ENCODE measurements at places on chromosomes 7 and 10. TPM values are rescaled to one million over a fixed set of nuclear protein-coding genes. Genes with fewer than 3 reads are reported as not detected.

CUBN gene
- total RNA-seq = 2.2 TPM

SPDYE6 gene
- not detected for total RNA-seq

GLUD1 gene
- 171 TPM for total RNA-seq

SPDYE2B gene
- total RNA-seq = not detected

UPK3B gene
- total RNA-seq = 60.8 TPM

APBB1IP gene
- total RNA-seq = 8.5 TPM

IGFBP3 gene
- total RNA-seq = 659 TPM

ATOH7 gene
- not detected for total RNA-seq

- DNase-seq = no peak
These were observed 10.4 kb downstream of the STX1A start for GRCh38 chr7:73708961-73709549.

- DNase-seq = no peak
These were observed 63.5 kb upstream of the VKORC1L1 start for GRCh38 chr7:65809259-65809981.

DNA sequence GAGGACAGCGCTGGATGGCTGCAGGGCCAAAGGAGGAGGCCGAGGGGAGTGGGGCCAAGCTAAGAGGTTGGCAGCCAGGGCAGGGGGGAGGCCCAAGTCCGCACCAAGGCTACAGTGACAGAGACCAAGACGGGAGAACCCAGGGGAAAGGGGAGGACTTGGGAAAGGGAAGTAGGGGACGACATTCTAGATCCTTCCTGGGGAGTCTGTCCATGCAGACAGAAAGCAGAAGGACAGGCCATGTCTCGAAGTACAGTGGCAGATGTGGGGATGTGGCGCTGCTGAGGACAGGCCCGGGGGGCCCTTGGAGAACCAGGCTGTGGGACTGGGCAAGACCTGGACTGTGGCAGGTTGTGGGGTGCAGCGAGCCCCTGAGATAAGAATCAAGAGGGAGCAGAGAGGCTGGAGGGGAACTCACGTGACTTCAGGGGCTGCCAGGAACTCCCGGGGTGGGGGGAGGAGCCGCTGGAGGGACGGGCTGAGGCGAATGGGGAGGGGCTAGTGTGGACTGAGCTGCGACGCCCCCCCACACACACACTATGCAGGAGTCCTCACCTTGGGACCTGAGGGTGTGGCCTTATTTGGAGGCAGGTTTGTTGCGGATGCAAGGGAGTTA lies 68.5 kb upstream of the TNRC18 start:
- no peak for DNase-seq

GRCh38 chr7:11570922-11571550 lies 261.0 kb downstream of the THSD7A start:
- no peak for DNase-seq

DNA sequence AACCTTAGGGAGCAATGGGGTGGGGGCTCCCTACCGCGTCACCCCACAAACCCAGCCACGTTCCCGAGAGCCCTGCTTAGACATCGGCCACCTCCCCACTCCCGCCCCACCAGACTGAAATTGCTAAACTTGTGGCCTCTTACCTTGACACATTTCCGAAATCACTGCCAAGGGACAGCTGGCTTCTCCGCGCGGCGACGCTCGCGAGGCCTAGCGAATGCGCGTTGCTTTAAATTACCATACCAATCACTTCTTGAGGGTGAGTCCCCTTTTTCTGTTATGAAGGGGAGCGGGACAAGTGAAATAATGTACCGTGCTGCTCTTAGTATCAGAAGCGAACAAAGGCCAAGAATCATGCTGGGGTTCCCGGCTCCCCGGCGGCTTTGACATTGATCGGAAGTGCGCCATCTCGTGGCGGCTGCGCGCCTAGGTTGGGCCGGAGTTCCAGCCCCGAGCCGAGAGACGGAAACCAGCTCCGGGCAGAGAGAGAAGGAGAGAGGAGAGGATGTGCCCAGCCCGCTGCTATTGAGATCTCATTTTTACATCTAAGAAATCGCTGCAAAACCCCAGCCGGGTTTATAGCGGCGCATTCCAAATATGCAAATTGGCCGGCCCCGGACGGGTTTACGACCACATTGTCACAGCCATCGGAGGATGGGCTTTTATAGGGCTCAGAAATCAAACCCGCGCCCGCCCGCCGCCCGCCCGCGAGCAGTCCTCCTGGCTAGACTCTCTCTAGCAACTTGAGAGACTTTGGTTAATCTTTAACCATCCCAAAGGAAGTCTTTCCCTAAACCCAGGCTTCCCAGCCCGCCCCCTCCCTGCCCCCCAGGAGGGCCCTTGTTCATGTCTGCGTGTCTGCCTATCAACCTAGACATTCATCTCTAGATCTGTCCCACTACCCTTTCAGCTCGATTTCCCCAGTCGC lies 5.3 kb downstream of the HOXA11 start:
- peak; percentile 33 for DNase-seq

DNA sequence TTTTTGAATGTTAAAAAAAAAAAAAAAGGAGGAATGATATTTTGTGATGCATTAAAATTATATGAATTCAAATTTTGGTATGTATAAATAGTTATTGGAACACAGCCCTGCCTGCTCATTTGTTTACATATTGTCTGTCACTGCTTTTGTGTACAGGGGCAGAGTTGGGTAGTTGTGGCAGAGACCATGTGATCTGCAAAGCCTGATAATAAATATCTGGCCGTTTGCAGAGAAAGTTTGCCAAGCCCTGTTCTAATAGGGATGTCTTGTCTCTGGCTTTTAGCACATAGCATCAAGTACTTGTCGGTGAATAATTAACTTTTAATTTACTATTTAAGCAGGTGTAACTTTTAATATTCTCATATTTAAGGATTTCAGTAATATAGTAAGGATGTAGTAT lies 19.8 kb downstream of the TSPAN13 start:
- DNase-seq = no peak

DNA sequence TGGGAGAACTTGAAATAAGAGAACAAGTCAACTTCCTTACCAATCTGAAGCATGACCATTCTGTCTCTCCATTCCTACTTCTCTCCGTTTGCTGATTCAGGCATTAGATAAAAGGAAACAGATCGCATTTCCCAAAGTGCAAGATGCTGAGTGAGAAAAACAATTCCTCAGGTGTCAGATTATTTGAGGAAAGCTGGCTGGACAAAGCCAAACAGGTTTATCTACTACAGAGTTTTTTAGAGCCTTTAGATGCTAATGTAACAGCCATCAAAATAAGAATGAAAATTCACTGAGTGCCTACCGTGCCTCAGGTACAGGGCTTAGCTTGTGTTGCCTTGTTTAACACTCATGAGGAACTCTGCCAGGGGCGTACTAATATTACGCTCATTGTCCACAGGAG lies 135.9 kb upstream of the MBL2 start:
- DNase-seq = no peak

DNA sequence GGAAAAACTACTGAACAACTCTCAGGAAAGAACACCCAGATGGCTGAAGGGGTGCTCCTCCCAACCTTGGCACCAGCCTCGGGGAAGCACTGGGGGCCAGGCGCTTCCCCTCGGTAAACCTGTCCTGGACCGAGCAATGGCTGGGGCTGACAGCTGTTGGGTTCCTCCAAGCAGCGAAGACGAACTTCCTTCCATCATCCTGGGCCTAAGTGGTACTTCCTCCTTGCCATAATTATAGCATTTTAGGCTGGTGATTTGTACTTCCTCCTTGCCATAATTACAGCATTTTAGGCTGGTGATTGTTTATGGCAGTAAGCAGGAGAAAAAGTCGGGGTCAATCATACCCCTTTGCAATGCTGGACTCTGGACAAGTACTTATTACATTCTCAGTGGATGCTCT lies 69.3 kb downstream of the MYOF start:
- DNase-seq = no peak

DNA sequence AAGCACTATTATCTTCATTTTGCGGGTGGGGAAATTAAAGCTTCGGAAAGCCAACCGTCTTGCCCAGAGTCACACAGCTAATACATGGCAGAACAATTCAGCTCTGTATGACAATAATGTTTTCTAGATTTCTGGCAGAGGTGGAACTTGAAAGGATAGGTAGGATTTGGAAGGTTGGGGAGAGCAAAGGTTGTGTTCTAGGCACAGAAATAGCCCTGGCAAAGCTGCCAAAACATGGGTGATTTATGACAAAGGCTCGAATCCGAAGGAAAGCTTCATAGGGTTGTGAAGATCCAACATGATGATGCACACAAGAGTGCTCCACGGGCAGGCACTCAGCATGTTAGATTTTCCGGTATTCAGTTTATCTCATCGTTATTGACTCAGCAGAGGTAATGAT lies 19.2 kb downstream of the PDCD11 start:
- no peak for DNase-seq

DNA sequence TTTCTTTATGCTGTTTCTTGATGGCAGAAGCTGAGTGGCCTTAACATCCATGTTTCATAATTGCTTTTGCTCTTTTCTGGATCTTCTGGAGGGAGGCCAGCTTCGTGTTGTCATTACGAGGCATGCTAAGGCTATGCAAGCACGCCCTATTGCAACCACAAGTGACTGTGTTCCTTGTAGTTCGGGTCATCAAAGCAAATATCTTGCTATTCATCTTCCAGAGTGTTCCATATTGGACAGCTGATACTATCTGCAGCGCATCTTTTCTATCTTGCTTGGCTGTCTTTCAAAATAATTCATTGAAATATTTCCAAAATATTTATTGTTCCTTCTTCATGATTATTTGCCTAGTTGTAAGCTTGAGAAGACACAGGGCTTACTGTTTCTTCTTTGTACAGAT lies 5.0 kb downstream of the EPHB6 start:
- no peak for DNase-seq

- DNase-seq = no peak
These were observed 68.0 kb upstream of the CTTNBP2 start for GRCh38 chr7:117941138-117941810.

DNA sequence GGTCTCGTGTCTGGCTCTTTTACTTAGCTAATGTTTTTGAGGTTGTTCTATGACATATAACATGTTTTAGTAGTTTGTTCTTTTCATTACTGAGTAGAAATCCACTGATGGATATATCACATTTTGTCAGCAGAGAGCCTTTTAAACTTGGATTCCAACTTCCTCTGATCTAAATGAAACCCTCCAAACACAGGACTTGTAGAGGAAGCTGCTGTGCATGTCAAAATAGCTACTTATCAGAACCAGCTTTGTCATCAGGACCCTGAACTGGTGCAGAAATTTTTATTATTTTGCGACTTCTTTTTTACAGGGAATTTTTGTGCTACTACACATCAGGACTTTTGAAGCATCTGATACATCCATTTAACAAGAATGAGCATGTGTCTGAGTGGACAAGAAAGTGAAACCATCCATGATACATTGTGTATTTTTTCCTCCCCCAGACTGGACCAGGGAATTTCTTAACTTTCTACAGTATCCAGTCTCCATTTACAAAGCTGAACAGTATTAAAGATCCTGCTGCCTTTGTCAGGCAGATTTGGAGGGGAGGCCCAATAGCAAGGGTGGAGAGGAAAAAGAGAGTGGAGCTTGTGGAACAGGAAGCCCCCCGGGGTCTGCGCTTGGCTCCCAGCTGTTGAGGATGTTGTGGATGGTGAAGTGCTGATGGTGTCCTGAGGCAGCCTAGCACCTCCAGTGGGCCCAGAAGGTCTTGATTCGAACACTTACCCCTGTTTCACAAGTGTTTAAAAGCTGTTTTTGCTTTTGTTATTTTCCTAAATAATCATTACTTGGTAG lies 29.3 kb upstream of the MTPAP start:
- DNase-seq = no peak

DNA sequence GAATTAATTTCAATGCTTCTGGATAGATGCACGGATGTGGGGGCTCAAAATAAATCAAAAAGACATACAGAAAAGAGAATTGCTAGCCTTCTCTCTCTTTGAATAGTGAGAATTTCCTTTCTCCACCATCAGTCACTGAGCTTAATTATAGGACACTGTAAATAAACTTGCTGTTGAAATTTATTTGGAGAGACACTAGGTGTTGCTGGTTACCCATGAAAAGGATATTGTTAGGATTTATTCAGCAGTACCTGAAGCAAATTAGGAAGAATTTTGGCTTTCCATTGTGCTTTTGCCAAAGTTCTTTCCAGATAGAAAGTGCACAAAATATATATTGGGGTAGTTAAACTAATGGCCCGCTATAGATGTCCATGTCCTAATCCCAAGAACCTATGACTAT lies 27.6 kb downstream of the GCC1 start:
- DNase-seq = no peak

DNA sequence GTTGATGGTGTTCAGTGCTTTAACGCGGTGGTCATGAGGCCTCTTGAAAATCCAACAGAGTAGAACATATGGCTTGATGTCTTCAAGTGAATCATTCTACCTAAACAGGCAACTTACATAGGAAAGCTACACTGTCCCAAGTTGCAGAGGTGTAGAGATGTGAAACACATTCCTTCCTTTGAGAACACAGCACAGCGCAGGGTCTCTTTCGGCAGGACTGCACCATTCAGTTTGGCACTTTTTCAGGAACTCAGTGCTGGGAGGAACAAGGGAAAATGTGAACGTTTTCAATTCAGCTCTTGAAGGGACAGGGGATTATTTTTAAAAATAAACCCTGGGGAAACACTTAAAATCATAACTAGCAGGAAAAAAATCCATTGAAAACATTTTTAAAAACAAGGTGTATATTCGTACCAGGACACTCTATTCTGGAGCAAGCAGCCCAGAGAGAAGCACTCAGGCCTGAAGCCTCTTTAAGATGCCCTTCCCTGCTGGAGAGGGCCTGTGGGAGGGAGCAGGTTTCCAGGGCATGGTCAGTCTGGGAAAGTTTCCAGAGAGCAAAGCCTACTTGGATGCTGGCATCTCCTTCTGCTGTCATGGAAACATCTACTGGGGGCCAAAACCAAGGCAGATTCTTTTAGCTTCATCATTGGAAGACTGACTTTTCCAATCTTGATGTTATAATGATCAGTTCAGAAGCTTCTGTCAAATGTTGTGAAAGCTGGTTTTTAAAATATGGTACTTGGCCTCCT lies 60.4 kb upstream of the NPVF start:
- no peak for DNase-seq

GRCh38 chr10:15718694-15719048 lies 1.1 kb downstream of the ITGA8 start:
- DNase-seq = no peak

DNA sequence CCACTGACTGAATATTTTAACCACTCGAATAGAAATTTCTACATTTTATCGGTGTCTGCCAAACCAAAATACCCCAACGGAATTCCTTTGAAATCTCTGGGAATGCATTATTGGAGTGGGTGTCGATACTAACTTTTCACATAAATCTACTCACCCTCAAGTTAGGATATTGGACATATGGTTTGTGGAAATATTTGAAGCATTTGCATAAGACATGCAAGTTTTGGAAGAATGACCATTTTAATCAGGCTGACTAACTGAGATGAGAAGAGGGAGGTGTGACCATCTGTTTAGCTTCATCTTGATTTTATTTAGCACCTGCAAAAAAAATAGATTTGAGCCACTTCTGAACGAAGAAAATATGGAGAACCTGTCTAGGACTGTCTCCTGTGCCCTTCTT lies 61.2 kb downstream of the KLF6 start:
- no peak for DNase-seq

- DNase-seq = no peak
These were observed 265.6 kb downstream of the GFRA1 start for GRCh38 chr10:116007256-116007891.

GRCh38 chr10:260819-261429 lies 125.7 kb downstream of the ZMYND11 start:
- DNase-seq = no peak

Measured in omental fat pad (tissue), 4 donors.